Activated T-cell treated with anti-CD3 and anti-CD28 coated beads for 24 hours (primary cell): ENCODE measurements at places on chromosomes 1 and 21.

- no peak for DNase-seq
Measured at GRCh38 chr1:76281306-76281705, 206.8 kb downstream of the ST6GALNAC3 start.

DNA sequence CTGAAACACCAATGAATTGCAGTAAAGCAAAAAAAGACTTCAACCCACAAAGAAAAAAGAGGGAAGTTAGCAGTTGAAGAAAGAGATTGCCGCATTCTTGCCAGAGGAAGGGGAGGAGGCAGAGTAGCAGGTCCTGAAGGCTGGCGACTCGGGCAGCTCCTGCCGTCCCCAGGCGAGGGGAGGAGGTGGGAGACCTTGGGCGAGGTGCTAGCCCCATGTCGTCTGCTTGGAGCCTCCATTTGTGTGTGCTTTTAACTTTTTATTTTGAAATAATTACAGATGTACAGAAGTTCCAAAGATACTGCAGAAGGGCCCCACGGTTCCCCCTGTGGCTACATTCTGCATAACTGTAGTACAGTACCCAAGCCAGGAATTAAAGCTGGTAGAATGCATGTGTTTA lies 6.7 kb downstream of the TRPM2 start:
- DNase-seq = no peak

GRCh38 chr1:217681806-217682205 lies 50.7 kb downstream of the SPATA17 start:
- DNase-seq = no peak

DNA sequence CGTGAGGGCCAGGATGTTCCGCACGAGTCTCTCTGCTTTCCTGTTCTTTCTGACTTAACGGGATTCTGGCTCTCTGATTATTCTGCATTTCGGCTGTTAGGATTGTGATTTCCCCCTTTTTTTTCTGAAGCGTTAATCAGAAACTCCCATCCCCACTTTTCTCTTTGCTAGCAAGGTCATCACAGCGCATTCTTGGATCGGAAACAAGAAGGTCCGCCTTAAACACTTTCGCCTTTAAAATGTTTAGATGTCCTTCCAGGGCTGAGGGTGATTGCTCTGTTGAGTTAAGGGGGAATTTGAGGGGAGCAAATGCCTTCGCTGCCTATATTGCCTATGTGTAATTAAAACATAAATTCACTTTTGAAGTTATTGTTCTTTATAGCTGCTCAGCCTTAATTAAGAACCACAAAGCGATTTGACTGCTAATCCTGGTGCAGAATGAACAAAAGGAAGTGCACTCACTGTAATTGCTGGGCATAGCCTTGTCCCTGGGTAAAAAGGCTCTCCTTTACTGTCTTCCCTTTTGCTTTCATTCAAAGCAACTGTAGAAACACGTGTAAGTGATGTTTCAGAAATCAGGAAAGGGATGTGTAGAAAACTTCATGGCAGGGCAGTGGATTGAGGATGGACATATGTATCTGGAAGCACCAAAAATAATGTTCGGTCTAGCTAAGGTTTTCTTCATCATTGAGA lies 1.2 kb downstream of the LAMC1 start:
- DNase-seq = no peak

DNA sequence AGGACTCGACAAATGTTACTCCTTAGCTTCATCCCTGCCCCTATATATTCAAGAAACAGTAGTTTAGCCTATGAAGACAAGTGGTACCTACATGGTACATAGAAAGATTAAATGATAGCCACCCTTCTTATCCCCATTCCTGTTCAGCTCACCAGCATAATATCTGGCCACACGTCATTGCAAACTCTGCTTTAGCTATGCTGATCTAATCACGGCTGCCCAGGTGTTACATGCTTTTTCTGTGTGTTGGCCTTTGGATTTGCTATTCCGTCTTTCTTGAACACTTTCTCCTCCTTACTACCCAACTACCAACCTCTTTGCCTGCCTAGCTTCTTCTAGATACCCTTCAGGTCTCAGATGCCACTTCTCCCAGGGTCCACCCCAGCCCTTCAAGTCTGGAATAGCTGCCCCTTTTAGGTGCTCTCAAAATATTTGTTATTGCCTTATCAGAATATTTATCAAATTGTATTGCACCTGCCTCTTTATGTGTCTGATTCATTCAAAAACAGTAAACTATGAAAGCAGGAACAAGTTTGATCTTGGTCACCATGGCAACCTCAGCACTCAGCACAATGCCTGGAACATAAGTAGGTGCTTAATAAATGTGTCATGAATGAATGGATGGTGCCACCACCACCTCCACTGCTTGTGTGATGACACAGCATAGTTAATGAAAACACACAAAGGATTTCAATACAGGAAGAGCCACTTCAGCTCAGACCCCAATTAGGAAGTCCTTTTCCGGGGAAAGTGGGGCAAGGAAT lies 11.4 kb upstream of the DNASE2B start:
- no peak for DNase-seq

DNA sequence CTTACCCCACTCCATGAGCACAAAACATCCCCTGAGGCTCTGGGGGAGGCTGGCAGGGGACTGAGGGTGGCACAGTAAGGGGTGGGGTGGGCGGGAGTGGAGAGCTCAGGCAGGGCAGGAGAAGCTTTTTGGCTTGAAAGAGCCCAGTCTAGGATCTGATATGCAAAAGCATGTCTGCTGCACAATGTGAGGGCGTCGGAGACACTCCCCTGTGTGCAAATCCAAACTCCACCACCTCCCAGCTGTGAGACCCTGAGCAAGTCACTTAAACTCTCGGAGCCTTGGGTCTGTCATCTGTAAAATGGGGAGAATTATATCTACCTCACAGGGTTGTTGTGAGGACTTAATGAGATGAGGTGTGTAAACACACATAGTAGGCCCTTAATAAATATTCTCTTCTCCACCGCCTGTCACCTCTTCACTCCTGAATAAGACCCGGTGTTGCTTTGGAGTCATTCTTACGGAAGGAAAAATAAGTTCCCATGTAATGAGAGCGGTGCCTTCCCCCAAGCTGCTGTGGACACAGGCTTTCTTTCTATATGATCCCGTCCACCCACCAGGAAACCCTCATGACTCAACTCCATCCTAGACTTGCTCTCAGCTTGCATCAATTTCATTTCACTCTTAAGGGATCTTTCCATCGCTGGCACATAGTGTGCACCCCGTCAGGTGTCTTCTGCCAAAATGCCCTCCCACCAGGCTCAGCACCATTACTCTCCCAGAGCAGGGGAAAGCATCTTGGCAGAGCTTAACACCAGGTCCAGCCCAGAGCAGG lies 12.5 kb downstream of the KCNN3 start:
- DNase-seq = no peak

DNA sequence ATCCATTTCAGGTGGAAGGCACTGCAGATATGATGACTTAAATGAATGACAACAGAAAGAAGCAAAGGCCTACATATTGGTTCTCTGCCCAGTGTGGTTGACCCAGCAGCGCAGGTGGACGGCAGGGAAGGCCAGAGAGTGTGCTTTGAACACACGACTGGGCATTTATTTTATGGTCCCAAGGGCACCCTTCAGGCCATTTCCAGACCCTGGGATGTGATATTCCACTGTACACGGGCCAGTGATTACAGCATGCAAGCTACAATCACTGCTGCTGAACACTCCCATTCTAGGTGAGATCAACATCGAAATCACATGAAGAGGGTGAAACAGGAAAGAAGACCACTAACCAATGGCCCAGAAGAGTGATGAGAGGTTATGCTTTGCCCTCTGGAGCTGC lies 33.8 kb downstream of the PCNX2 start:
- DNase-seq = no peak
